Stimulated activated CD8-positive, alpha-beta memory T cell treated with anti-CD3 and anti-CD28 coated beads, Interleukin-4, amount 100 ng/mL, for 4 hours (primary cell): ENCODE measurements at places on chromosomes 5 and 9.

DNA sequence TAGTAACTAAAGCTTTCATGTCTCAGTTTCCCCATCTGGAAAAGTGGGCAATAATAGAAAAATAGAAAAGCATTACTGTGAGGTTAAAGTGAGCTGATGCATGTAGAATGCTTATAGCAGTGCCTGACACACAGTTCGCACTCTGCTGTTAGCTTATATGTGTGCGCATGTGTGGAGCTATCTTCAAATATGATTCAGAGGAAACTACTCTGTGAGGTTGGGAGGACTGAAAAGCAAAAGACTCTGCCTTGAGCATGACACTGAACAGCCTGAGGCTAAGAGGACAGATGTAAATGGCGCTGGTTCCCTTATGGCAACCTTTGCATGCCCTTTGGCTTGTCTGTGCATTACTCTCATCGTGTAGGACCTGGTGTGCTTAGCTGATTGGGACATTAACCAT is 19.4 kb downstream of the NTRK2 start:
- DNase-seq = no peak

DNA sequence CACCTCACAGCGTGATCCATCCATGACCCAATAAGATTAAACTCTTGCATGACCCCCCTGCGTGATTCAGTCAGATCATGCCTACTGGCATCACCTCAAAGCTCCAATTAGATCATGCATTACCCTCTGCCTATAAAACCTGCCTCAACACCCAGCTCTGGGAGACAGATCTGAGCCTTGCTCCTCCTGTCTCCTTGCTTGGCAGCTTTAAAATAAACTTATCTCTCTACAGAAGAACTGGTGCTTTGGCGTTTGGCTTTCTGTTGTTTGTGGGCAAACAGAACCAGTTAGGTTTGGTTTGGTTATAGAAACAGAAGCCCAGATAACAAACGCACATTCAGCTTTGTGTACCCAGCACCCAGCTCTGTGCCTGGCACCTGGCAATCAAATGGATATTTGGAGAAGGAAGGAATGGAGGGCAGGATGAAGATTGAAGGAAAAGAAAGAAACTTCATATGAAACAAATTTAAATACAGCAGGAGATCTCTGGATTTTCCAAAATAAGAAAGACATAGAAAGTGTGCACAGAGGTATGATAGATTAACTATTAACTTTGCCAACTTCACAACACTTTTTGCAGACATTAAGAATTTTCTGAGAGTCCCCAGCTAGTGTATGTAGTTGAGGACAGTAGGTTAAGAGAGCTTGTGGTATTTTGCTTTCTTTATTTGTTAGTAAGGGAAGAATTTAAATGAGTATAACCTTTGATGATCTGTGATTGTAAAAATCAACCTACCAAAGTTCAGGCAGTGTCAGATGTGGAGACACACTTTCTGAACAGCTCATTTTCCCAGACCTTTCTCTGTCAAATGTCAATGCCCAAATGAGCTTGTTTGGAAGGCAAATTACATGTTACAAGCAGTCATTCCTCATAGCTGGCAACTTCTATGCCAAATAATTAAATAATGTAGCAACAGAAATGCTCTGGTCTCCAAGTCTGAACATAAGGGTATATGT is 102.1 kb upstream of the ASTN2 start:
- DNase-seq = no peak

DNA sequence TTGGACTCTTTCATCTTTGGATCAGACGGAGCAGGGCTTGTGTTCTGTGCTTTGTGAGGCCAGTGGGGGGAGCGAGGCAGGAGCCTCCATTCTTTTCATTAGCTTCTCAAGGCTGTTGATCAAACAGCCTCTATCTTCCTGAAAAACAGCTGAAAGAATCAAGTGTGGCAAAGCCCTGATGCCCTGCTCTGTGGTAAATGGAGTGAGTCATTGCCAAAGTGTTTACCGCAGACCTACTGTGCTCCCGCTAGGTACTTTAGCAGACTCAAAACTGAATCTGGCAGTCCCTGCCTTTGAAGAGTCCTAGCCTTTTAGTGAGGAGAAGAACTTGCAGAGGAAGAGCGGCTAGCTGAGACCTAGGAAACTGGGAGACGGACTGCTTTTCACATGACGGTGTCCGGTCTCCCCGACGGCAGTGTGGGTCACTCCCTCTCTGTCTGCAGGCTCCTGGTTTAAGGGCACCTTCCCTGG is 3.3 kb downstream of the ANKRD33B start:
- DNase-seq = no peak

- DNase-seq = no peak
Measured at GRCh38 chr5:37554938-37555337, 175.8 kb downstream of the WDR70 start.

GRCh38 chr5:57335092-57335660 is 147.4 kb downstream of the ACTBL2 start:
- DNase-seq = no peak

- DNase-seq = no peak
Measured at GRCh38 chr5:159628703-159629102, 287.6 kb upstream of the ADRA1B start.

DNA sequence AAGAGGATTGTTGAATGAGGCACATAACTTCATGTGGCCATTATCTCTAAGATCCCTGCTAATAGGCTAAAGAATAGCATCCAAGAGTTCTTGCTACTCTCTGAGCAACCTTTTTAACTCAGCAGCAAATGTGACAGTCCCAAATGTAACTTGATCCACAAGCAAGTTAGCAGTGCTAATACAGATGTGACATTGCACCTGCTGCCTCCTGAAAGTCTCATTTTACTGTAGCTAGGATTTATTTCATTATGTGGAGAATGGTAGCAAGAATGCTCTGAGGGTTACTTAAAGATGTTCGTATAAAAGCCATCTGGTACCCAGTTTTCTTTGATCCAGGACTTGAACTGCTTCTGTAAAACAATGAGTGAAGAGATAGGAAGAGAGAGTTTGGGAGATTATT is 45.8 kb downstream of the CDH10 start:
- DNase-seq = no peak

DNA sequence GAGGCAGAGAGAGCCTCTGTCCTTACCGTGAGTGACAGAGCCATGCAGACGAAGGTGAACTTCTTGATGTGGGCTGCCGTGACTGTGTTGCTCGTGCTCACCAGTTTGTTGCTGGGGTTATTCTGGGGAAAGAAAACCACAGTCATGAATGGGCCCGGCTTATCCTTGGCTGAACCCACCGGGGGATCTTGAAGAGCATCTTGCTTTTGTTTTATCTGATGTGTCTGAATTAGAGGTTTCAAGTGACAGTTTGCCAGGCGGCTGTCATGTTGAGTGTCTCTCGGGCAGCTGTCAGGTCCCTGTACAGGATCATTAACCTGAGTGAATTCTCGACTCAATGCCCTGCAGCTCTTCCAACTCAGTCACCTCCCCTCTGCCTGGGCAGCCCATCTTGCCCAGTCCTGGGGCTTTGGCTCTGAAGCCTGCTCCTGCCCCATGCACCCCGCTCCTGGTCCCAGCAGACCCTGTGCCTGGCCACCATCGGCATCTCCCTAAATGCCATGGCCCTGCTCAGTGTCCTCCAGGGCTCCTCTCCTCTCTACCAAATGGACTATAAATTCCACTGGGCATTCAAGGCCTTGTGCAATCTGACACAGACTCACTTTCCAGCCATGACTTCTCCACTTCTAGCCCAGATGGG is 77.4 kb downstream of the OTULIN start:
- DNase-seq = no peak

- DNase-seq = no peak
Measured at GRCh38 chr5:52560366-52560765, 227.3 kb upstream of the ITGA1 start.

DNA sequence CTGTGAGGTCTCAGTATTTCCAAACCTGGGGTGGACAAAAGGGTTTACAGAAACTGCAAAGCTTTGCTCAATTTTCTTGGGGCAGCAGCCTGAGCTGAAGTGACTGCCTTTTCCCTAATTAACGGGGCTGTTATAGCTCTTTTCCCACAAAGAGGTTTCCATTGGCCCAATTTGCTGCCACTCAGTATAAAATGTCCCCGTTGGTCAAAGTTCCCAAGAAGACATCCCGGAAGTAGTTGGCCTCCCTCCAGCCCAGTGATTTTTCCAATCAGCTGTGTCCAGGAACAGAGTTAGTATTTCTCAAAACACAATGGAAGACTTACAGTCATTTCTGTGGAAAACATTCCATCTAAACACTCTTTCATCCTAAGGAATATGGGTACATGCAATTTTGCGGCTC is 643.6 kb downstream of the ACTL7B start:
- no peak for DNase-seq

DNA sequence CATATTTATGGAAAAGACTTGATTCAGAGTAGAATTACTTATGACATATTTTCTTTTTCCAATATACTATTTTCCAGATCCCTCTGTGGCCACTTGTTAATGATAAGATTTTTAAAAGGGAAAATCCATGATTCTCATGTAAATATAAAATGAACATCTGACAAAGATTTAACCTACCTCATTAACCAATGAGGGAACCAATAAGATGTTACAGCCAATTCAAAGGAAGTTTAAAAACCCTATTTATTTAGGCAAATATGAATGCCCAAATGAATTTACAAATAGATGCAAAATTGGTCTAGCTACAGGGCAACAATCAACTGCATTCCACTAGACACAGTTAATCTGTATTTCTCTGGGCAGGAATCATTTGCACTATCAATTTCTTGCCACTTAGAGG is 226.8 kb downstream of the ADAMTSL1 start:
- no peak for DNase-seq

GRCh38 chr5:94702729-94703128 is 84.3 kb downstream of the SLF1 start:
- DNase-seq = no peak

GRCh38 chr9:28045051-28045450 is 471.8 kb upstream of the C9orf72 start:
- DNase-seq = no peak

GRCh38 chr5:84259283-84260045 is 125.2 kb downstream of the EDIL3 start:
- DNase-seq = no peak

GRCh38 chr9:129176701-129177442 is 1.2 kb downstream of the IER5L start:
- DNase-seq = no peak

DNA sequence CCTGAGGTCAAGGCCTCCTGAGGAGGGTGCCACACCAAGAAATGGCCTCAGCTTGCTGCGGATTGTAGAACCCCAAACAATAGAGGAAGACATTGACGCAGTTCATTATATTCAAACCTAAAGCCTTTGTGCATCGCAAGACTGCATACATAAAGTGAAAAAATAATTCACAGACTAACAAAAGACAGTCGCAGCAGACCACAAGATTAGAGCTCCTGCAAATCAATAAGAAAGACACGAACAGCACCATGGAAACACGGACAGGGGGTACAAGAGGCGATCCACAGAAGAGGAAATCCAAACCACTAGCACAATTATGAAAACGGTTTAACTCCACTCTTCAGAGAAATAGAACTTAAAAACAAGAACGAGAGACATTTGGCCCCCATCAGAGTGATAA is 10.0 kb upstream of the TCOF1 start:
- no peak for DNase-seq

DNA sequence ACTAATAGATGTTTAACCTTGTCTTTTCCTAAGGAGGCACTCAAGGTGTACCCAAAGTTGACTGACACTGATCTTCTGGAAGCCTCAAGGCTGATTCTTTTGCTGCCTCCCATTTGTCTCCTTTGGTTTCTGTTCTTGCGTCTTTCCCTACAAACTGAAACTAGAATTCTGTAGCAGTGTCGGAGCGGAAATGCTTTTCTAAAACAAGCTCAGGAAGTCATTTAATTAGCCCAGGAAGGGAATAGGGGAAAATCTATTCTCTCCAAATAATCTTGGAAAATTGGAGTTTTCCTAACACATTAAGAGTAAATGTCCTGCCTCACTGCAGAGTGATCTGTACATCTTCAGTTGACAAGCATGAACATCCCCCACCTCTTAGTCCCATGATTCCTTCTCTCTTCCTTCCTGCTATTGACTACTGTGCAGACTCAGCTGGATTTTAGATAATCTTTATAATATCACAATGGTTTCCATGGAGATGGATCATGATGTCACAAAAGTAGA is 182.7 kb downstream of the NR3C1 start:
- no peak for DNase-seq

DNA sequence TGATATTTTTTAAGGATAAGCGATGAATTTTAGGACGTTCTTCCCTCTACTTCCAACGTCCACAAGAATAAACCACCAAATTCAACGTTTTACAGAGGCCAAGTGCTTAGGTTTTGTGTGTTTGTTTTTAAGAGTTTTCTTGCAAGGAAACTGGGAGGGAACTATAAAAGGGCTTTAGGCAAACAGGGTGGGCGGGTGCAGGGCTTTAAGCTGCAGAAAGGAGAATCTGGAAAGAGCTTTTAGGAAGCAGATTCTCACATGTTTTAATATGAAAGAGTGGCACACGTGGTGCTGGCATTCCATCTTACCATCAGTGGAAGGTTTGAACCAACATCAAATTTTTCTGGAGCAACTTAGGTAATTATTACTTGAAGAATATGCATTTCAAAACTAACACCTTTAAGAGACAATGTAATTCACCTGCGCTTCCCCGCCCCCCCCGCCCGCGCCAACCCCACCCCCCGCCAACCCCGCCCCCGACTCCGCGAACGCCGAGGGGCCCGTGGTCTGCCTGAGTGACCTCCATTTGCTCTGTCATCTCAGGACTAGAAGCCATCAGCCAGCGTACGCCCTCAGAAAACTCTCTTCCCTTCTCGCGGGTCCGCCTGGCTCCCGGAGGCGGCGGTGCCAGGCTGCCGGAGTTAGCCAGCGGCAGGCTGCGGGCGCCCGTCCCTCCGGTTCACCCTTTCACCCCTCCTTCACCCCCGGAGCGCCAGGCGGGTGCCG is 911 bp upstream of the PIK3R1 start:
- DNase-seq = no peak

DNA sequence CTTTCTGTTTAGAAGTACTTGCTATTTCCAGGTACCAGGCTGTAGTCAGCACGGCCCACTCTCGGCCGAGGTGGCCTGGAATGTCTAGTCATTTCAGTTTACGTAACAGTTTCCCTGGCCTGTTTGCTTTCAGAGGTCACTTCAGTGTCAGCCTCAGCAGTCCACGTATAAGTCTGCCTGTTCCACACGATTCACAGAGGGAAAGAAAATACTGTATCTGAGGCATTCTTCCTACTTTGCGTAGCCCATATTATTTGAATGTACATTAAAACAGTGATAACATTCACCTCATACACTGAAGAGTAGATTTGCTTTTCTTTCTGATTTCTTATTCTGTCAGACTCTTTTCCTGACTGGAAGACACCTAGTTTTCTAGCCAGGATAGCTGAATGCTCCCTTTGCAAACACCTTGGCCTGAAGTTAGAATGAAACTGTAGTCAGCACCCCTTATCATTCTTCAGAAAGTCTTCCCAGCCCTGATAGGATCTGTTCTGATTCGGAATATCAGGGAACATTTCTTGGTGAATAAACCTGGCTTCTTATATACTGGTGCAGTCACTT is 140.9 kb downstream of the AOPEP start:
- DNase-seq = no peak

- no peak for DNase-seq
Measured at GRCh38 chr5:33332804-33333203, 108.0 kb upstream of the TARS1 start.

GRCh38 chr9:77325058-77325457 is 147.7 kb downstream of the VPS13A start:
- no peak for DNase-seq
